ENCODE measurements at places on chromosomes 3 and 15. TPM values are rescaled to one million over a fixed set of nuclear protein-coding genes. Genes with fewer than 3 reads are reported as not detected.

DNA sequence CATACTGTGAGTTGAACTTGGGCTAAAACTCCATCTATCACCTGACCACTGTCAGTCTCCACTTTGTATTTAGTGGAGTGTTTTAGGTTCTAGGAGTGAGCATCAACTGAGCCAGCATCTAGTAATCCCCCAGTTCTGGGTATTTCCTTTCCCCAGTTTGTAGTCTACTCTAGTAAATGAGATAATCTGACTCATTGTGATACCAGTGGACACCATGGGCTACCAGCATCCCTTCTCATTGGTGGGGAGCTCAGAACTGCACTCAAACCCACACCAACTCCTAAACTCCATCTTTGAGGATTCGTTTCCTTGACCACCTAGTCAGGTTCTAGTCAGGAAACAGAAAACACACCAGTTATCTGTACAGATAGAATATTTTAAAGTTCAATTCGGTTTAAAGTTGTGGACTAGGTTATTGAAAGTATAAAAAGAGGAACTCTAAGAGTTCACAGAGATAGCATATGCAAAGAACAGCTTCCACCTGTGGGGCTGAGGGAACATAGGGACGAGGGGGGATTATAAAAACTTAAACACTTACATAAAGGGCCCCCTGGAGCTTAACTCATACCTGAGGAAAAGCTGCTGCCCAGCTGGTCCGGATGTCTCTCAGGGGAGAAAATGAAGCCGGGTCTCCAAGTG lies 36.0 kb downstream of the LEO1 start:
- no peak for DNase-seq

- DNase-seq = no peak
These were observed 991 bp downstream of the SOX2 start for GRCh38 chr3:181712553-181713279.

The SLC7A14 gene
- total RNA-seq = 0.26 TPM

The ADAMTS17 gene
- total RNA-seq = 13.8 TPM

GRCh38 chr15:90929246-90930019 lies 2.9 kb downstream of the HDDC3 start:
- no peak for DNase-seq

DNA sequence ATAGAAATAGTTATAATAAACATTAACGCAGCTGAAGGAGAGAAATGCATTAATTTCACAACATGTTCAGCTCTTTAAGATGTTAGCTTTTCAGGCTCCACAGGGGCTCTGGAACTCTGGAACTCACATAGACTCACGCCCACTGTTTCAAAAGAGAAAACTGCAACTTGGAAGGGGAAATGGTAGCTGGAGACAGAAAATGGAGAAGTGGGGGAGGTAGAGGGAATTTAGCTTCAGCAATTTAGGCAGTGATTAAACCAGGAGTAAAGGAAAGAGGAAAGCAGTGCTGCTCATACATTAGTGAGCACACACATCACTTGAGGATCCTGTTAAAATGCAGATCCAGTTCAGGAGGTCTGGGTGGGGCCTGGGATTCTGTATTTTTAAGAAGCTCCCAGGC lies 274.8 kb upstream of the TRIM42 start:
- DNase-seq = no peak

The HRH1 gene
- 8.3 TPM for total RNA-seq

The SPSB4 gene
- total RNA-seq = 0.10 TPM

GRCh38 chr3:112582244-112582874 lies 20.5 kb downstream of the SLC35A5 start:
- DNase-seq = no peak

The FGD5 gene
- 6.1 TPM for total RNA-seq

DNA sequence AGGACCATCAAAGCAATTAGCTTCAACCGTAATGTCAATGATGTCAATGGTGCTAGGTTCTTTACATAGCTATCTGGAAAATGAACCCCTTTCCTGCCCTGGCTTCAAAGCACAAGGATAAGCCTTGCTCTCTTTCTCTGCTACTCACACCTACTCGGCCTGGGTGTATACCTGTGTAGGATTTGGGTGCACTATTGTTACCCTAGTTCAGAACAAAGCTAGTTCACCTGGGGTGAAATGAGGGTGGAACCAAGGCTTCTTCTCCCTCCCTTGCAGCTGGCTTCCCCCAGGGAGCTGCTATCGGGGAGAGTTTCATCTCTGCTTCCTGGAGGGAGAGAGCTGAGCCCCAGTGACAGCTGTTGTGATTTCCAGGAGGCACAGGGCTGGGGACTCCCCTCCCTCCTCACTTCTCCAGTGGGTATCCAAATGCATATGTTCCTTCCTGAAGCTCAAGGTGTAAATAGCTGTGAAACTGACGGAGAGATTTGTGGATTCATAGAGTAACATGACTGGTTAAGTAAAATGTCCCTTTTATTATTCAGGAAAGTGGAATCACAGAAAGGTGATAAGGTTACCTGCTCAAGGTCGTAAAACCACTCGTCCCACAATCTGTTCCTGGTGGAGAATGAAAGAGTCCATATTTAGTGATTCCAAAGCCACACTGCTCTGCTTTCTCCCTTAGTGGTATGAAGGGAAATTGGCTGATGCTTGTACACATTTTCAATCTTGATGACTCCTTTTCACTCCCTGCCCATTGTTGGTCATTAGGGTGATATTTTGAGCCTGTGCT lies 11.8 kb upstream of the C3orf70 start:
- DNase-seq = no peak

GRCh38 chr3:101803173-101803782 lies 24.3 kb downstream of the NXPE3 start:
- DNase-seq = peak; percentile 56

The RPL39L gene
- total RNA-seq = 2.9 TPM

GRCh38 chr3:66406163-66406562 lies 94.7 kb downstream of the LRIG1 start:
- no peak for DNase-seq

DNA sequence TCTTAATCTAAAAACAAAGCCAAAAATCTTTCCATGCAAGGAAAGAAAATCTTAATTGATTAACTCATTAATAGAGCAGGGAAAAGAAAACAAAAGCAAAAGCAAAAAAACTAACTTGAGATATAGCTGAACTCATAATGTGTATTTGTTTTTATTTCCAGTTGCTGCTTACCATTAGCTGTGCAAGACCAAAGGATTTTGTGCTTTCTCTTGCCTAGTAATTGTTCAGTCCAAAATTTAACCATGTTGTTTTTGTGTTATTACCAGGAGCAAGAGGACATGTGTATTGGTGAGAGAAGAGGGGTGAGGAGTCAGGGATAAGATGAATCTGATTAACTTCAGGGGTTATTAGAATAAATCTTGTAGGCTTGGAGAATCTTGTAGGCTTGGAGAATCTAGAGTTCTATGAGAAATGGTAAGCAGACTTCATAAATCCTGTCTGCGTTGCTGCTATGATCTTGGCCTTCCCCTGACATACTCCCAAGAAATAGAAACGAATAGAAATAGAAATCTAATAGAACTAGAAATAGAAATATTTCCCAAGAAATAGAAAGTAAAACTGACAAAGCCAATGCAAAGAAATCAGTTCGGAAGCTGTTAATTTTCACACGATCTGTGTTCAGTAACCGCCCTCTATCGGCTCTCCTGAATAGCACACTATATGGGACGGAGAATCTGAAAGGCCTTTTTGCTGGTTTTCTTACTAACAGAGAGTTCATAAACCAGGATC lies 72.6 kb upstream of the TNFSF10 start:
- peak; percentile 67 for DNase-seq

DNA sequence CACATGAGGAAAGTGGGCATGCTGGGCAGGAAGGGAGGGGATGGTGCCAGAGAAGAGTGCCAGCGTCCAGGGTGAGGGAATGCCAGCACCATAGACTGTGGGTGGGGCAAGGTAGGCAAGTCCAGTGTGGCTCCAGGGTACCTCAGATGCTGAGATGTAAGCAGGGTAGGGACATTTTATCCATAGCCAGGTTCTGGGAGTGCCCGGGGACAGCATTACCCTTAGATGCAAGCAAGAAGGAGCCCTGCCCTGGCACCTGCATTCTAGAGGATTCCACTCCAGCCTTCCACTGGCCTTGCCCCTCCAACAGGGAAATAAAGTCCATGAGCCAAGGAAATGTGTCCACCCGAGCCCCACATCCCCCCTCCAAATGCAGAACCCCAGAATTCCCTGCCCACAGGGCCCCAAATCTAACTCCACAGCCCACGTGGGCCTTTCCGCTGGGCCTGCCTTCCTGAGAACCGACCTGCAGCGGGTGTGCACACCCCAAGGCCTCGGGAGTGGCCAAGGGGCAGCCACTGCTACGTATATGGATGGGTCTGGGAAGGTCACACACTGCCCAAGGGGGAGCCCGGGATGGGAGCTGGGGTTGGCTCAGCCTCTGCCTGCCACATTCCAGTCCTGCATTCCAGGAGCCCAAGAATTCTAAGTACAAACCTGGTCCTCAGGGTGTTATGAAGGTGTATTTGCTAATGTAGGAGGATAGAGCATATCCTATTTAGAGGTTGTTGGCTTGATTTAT lies 20.3 kb upstream of the CYP11A1 start:
- no peak for DNase-seq

The TGM5 gene
- total RNA-seq = not detected

- DNase-seq = no peak
These were observed 95.5 kb upstream of the SETMAR start for GRCh38 chr3:4207672-4208071.

DNA sequence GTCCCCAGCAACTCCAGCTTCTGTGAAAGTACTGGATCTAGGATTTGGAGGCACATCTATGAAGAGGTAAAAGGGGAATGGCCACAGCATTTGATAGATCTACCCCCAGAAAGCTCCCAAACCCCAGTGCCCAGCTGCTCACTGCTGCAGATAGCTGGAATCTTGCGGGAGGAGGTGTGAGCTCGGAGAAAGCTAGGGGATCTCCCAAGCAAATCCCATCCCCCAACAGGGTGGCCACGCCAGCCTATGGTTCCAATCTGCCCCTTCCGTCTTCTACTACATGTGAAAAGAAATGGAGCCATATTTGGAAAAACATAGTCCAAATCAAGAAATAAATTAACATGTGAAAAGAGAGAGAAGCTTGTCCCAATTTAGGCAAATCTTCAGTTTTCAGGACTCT lies 42.0 kb downstream of the SEMA5B start:
- DNase-seq = no peak

The ACTC1 gene
- total RNA-seq = 10.7 TPM

- DNase-seq = no peak
These were observed 138.4 kb downstream of the PLCL2 start for GRCh38 chr3:17023006-17023664.

The GOLGA8O gene
- total RNA-seq = 0.60 TPM

The TPRG1 gene
- total RNA-seq = 1.4 TPM

The PLAAT1 gene
- 0.73 TPM for total RNA-seq

DNA sequence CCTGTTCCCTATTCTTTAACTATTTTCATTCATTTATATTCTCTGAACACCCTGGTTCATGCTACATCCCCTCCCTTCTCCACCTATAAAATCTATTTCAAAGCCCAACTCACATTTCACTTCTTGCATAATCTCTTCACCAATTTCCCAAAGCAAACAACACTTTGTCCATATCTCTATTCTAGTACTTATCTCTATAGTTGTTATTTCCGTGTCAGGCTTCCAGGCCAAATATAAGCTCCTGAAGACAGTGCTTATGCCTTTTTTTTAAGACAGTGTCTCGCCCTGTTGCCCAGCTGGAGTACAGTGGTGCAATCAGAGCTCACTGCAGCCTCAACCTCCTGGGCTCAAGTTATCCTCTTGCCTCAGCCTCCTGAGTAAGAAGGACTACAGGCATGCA lies 43.6 kb downstream of the DNAH12 start:
- DNase-seq = no peak
